ENCODE measurements at places on chromosomes 5 and 9.

DNA sequence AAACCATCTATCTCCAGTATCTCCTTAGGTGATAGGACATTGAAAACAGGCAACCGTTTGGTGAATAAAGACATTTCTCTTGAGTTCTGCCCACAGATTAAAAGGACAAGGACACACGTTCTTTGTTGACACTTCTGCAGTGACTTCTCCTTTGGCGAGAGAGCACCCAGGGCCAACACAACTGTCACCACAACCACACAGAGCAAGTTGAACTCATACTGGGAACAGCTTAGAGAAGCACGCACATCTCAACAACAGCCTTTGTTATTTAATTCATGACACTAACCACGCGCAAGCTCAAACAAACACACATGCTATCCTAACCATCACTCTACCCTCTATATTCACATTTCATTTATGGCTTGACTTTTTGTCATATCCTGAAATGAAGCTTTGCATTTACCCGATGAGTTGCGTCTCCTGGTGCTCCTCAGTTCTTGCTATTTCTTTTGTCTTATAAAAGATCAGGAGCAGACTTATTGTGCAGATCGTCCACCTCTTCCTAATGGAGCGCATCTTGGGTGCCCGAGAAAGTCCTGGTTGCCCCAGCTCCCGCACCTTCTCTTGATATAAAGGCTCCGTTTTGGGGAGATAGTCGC, 543 bp downstream of the ST8SIA4 start:
- no peak for DNase-seq

DNA sequence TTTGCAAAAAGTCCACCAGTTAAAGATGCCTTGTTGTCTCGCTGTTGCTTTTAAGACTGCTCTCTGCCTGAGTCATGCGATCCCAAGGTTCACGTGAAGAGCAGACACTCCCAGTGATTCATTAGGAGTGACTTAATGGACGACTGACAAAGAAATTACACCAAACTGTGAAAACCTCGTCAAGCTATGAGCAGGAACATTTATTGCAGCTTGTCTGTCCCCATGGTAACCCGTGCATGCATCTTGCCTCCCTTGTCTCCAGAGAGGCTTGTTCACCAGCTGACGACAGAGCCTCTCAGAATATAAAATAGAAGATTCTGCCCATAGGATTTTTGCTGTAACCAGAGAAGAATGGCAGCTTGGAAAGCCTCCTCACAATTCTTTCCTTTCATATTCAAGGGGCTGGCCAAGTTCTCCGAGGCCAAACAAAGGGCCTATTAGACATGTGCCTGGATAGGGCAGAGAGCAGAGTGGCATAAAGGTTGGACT, 352.7 kb downstream of the SPOCK1 start:
- no peak for DNase-seq

GRCh38 chr5:178941361-178941760, 363 bp downstream of the ZNF454 start:
- no peak for DNase-seq

GRCh38 chr9:137365056-137365455, 57.9 kb downstream of the EXD3 start:
- no peak for DNase-seq

- DNase-seq = no peak
Measured at GRCh38 chr5:172832383-172833315, 1.4 kb upstream of the ERGIC1 start.

- no peak for DNase-seq
Measured at GRCh38 chr9:1979741-1980367, 35.3 kb upstream of the SMARCA2 start.

- no peak for DNase-seq
Measured at GRCh38 chr9:6545017-6545691, 100.4 kb downstream of the GLDC start.

GRCh38 chr5:74517700-74518099, 122.8 kb downstream of the ENC1 start:
- no peak for DNase-seq

DNA sequence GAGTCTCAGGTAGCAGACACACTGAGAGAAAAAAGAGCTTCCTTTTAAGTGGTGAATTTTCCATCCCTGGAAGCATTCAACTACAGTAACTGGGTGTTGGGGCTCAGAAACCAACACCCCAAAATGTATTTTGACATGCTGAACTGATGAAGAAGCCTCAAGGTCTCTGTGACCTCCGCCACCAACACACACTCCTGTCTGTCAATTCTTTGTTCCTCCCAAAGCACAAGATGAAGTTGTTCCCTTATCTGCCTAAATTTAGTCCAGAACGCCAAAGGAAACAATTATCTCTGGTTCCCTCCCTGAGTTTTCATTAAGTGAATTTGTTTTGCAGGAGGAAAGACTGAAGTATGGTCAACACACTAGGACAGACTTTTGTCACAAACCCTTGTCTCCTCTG, 1.4 kb upstream of the CDKN2AIPNL start:
- DNase-seq = no peak

DNA sequence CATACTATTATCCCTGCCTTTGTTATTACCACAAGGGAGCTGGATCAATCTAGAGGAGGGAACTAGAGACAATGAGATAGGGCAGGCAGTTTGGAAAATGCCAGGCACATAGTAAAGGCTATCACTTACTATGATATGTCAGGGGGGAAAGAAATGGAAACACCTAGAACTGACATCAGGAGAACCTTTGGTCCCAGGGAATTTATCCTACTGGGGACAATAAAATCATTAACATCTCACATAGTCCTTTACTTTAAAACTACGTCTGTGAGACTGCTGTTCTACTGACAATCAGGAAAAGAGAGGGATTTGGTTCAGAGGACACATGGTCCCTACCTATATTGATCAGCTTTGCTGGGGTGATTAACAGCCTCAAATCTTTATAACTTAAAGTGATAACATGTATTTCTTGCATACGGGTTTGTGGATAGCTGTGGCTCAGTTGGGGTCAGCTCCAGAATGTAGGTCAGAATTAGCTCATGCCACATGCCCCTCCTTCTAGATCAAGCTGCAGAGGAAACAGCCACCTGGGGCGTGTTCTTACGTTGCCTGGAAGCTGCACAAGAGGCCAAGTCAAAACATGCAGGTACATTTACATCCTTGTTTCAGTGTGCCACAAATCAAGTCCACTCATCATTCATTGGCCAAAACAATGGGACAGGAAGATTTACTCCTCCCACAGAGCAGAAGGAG, 43.9 kb upstream of the ALDOB start:
- DNase-seq = no peak

DNA sequence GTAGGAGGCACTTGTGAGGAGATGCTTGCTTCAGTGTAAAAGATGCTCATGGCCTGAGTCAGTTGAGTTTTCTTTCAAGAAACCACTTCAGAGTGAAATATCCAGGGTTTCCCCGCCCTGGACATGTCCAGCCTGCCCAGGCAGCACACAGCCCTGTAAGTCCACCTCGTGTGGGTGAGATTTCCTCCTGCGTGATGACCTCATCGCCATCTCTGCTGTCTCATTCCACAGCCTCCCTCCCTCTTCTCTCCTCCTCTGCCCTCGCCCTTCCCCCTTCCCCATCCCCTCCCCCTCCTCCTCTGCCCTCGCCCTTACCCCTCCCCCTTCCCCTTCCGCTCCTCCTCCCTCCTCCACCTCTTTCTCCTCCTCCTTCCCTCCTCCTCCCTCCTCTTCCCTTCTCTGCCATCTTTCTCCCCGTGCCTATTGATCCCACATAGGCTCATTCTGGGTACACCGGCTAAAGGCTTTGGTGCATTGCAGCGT, 34.0 kb upstream of the NCS1 start:
- peak; percentile 88 for DNase-seq

GRCh38 chr5:94310833-94311232, 307.6 kb downstream of the KIAA0825 start:
- no peak for DNase-seq

DNA sequence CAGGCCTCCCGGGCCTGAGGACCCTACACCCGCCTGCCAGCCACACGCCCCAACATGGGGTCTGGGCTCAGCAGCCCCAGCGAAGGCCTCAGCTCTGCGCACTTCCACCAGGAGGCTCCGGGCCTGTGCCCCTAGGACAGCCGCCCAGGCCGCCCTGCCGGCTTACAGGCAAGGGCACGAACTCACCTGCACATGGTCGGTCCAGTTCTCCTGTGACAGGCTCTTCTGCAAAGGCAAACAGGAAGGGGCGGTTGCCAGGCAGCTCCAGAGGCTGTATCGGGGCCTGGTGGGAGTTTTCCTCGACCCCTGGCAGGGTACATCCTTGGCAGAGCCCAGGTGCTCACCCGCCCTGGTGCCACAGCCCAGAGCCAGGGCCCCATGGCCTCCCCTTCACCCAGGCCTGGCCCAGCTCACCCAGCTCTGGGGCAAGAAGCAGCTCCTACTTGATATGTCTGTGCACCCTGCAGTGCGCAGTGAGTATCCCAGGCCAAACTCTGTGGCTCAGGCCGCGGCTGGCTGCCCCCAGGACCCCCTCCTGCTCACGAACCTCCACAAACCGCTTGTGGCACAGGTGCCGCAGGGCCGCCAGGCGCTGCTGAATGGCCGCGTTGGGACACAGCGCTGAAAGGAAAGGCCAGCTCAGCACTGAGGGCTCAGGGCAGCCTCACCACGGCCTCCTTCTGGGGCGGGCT, 52.2 kb upstream of the NRARP start:
- no peak for DNase-seq

DNA sequence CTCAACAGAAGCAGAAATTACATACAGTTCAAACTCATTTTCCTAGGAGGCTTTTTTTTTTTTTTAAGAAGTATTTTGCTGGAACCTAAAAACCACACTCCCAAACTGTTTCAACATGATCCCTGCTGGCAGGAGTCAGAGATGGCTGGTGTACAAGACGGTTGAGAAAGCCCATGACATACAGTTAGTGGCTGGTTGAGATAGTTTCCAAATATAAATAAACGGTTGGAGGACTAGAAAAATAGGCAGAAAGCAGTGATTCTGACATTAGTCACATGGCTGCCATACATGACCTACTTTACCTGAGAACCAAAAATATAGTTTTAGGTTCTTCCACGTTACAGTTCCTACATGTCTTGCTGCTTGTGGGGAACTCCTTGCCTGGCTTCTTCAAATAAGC, 31.7 kb upstream of the BASP1 start:
- no peak for DNase-seq

- DNase-seq = no peak
Measured at GRCh38 chr5:94793113-94793815, 174.8 kb downstream of the SLF1 start.

GRCh38 chr5:138467711-138468132, 2.4 kb downstream of the EGR1 start:
- no peak for DNase-seq

DNA sequence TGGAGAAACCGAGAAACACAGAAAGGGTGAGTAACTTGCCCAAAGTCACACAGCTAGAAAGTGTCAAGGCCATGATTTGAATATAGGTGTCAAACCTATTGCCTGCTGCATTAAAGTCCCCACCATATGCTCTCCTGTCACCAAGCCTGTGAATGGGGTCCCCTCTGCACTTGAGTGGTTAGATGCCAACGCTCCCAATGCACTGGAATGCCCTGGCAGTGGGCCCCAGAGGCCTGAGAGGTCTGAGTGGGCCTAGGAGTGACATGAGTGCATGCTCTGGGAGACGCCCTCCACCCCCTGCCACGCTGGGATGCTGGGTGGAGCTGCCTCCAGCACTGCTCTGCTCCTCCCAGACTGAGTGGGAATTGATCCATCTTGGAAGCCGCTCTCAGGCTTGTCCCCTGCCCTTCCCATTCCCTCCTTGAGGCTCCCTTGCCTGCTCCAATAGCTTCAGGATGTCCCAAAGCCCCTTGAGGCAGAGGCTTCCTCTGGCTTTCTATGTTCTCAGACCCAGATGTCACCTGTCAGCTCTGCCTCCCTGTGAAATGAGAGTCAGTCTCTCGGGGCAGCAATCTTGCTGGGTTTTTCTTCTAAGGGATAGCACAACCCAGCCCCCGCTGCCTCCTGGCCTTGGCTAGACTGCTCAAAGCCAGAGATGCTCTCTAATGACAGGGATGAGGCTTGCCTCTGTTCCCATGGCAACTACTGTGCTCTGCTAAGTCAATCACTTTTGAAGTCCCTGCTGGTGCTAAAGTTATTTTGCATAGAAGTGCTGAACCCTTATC, 6.6 kb upstream of the ARSI start:
- DNase-seq = no peak

GRCh38 chr5:154729613-154730012, 25.6 kb upstream of the LARP1 start:
- no peak for DNase-seq

DNA sequence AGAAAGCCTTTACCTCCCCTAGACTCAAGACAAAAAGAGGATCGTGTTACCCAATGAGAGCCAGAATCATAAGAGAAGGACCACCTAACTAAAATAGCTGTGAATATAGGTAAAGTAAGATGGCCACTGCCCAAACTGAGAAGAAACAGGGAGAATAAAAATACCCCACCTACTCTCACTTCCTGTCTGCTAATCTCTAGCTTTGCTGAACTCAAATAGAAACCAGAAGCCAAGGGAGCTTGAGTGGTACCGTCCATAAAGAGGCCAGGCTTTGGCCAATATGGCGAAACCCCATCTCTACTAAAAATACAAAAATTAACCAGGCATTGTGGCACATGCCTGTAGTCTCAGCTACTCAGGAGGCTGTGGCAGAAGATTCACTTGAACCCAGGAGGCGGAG, 123.0 kb upstream of the FST start:
- DNase-seq = no peak

GRCh38 chr5:12805165-12805698, 901.0 kb upstream of the CTNND2 start:
- DNase-seq = no peak

DNA sequence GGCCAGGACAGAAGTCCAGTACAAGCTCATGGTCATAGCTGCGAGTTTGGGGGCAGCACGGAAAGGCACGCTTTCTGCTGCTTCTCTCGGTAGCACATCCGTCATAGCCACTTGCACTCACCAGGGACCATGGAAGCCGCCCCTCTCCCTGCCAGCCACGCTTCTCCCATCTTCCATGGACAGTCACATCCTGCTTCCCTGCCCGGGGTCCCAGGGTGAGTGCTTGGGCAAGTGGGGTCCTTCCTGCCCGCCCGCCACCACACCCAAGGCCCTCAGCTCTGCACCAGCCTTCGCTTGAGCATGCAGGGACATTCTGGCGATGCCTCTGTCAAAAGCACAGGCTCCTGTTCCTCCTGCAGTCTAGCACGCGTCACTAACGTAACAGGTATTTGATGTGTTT, 13.1 kb upstream of the IRX2 start:
- no peak for DNase-seq

GRCh38 chr5:143593723-143594122, 190.2 kb upstream of the NR3C1 start:
- no peak for DNase-seq

DNA sequence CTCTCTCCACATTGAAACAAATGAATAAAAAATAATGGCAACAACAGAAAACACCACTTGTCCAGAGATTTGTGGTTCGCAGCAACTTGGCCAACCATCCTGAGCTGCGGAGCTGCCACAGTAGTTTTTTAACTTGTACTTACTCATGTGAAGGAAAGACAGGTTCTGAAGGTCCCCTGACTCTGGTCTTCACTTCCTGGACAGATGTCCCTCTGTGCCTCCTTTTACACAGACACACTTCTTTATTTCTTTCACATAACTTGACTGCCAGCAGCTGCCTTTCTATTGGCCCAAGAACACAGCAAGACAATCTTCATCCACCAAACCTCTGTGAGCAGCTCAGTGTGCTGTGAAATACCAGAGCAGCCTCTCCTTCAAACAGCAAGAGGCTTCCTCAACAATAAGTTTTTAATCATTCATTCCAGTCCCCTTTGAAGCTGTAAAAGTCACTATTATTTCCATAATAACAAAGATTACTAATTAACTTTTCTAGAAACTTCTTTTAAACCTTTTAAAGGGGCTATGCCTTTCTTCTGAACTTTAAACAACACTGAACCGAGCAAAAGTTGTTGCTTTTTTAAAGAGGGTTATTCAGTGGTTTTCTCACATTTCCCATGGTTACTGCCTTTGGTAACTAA, 198.7 kb downstream of the NR2F1-AS1 start:
- no peak for DNase-seq

Data from K562 (cell line).